ENCODE measurements at places on chromosomes 7 and 10. TPM values are rescaled to one million over a fixed set of nuclear protein-coding genes. Genes with fewer than 3 reads are reported as not detected.

Gene STEAP1B
- total RNA-seq, result 5.9 TPM

Gene INSIG1
- total RNA-seq, result 36.6 TPM

Gene ORC5
- 25.0 TPM for total RNA-seq

Gene GNG11
- total RNA-seq, result 0.38 TPM

Gene TMEM184A
- 43.8 TPM for total RNA-seq

Gene HECW1
- total RNA-seq, result under 0.01 TPM

Gene CPA2
- not detected for total RNA-seq

GRCh38 chr10:2968401-2969058 is 98.8 kb upstream of the PFKP start:
- DNase-seq, result no peak

DNA sequence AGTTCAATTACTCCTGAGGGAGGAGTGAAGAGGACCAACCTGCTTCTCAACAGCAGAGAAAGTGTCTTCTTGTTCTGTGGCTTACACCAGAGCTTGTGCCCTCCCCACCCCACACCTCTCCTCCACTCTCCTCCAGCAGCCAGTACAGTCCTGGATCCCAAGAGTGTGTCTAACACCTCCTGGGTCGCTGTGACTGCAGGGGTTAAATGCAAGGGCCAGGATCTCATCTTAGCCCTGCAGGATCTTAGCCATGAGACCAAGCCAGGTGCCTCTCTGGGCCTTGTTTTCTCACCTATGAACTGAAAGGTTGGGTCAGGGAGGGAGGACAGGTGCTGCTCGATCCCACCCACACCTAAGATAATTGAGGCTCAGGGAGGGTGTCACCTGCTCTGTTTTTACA is 34.5 kb upstream of the MSRB2 start:
- DNase-seq, result no peak

GRCh38 chr10:119494236-119495020 is 48.1 kb downstream of the RGS10 start:
- DNase-seq, result peak; percentile 30

DNA sequence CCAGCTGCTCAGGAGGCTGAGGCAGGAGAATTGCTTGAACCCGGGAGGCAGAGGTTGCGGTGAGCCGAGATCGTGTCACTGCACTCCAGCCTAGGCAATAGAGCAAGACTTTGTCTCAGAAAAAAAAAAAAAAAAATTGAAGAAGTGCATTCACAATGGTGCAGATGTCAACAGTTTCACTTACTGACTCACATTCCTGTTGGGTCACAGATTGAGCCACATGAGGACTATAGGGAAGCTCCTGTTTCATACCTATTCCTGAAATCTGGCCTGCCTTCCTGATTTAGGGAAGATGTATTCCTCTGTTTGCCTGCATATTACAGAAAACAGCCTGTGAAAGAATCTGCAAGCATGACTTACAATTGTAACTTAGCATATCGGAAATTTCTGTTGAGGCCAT is 78.2 kb downstream of the AKR1C4 start:
- peak; percentile 64 for DNase-seq

DNA sequence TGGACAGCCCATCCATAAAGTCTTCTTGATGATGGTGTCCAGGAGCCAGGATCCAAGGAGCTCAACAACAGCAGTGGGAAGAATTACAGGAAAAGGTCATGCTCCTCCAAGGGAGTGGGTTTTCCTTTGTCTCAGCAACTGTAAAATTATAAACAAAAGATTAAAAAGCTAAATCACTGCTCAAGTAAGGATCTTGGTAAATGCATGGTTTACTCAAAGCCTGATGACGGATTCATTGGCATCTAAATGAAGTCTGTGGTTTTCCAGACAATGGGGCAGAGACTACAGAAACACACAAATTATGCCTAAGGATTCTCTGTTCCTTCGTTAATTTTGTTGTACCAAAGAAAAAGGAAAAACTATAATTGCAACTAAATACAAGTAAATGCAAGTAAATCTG is 36.4 kb upstream of the DLX6 start:
- DNase-seq, result no peak

DNA sequence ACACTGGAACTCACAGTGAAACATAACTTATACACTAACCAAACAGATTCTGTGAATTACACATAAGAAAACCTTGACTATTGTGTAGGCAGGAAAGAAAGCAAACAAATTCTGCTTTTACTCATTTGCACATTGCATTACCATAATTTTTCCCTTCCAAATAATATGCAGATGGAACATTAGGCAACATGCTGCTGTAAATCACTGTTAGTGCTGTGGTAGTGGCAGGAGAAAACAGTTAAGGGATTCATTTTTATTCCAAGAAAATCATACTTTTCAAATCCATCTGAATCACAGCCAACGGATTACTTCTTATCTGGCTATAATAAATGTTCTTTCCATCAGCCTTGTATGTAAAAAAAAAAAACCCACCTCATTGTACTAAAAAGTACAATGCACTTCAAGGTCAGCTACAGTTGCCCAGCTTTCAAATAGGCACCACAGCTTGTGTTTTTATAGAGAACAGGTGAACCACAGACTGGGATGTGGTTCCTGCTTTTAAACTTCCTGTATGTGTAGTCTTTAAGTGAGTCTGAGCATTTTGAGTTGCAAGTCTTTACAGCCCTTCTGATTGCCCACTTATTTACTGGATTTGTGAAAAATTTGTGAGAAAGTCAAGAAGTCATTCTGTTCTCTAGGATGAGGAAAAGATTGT is 590.0 kb upstream of the SEMA3D start:
- DNase-seq, result no peak

GRCh38 chr10:95691281-95691680 is 2.4 kb downstream of the TCTN3 start:
- DNase-seq, result no peak

- DNase-seq, result no peak
These were observed 6.2 kb downstream of the ATP6V0E2 start for GRCh38 chr7:149879766-149880637.

DNA sequence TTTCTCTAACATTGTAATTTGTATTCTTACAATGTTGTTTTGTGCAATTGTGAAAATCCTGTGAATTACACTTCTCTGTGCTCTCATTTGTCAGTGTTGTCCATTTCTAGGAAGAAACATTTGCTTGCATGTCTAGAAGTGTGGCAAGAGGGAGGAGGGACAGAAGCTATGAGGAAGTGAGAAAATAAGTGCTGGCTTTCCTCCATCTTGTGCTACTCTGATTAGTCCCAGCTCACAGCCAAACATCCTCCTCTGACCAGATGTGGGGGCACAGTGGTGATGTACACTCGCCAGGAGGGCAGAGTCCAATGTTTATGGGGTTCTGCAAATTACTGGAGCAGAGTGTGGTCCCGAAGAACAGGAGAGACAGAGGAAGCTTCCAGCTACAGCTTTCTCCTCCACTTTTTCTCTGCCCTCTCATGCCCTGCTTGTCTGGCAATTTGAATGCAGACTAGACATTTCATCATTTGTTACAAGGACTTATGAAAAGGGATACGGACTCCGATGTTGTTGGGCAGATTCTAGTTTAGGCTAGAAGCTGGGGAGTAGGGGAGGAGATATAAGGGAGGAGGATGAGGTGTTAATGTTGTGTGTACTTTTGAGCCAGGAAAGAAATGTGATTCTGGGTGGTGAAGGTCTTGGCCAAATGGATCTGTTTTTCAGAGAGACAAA is 131.0 kb upstream of the C1GALT1 start:
- peak; percentile 39 for DNase-seq

GRCh38 chr10:101237982-101238731 is 8.9 kb upstream of the LBX1 start:
- no peak for DNase-seq

DNA sequence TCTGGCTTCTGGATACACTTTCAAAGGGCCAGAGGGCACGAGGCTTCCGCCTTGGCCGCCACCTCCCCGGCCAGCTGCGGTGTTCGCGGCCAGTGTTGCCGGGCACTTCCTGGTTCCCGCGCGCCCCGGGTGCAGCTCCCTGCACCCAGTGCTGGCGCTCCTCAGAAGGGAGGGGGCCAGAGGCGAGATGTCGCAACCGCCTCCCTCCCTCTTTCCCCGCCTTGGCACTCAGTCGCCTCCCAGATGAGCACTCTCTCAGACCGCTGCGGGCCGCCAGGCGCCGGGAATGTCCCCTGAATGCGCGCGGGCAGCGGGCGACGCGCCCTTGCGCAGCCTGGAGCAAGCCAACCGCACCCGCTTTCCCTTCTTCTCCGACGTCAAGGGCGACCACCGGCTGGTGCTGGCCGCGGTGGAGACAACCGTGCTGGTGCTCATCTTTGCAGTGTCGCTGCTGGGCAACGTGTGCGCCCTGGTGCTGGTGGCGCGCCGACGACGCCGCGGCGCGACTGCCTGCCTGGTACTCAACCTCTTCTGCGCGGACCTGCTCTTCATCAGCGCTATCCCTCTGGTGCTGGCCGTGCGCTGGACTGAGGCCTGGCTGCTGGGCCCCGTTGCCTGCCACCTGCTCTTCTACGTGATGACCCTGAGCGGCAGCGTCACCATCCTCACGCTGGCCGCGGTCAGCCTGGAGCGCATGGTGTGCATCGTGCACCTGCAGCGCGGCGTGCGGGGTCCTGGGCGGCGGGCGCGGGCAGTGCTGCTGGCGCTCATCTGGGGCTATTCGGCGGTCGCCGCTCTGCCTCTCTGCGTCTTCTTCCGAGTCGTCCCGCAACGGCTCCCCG is at the start of gene FFAR4:
FFAR4 (plus strand) TSS at position 231 of the 842 bp plus-strand sequence; CDS start at position 287, 56 bp downstream.
- no peak for DNase-seq

DNA sequence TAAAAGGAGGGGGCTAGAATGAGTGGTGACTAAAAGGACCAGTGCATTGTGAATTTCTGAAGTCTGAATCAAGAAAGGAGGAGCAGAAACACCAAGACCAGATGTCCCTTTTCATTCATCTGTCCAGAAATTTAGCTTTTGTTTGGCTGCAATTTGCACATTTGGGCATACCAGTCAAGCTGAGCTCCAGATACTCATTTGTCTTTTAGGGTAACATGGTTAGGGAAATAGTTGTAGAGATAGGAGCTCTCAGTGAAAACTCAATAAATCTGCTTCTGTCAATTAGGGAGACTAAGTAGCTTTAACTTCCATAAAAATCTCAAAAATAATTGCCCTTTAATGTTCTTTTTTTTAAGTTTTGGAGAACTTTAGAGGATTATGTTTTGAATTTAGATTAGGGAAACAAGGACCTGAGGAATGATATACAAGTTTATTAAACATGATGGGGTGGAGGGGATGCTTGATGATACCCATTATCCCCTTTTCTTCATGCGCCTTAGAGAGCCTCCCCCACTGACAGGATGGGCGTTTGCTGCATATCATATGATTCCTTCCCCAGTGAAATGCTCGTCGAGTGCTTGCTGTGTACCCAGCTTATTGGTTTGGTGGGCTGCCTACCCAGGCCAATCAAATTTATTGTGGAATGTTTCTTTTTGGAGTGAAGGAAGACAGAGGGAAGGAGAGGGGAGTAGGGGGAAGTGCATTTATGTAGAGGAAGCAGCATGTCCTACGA is 50.7 kb upstream of the RPA3 start:
- DNase-seq, result no peak

DNA sequence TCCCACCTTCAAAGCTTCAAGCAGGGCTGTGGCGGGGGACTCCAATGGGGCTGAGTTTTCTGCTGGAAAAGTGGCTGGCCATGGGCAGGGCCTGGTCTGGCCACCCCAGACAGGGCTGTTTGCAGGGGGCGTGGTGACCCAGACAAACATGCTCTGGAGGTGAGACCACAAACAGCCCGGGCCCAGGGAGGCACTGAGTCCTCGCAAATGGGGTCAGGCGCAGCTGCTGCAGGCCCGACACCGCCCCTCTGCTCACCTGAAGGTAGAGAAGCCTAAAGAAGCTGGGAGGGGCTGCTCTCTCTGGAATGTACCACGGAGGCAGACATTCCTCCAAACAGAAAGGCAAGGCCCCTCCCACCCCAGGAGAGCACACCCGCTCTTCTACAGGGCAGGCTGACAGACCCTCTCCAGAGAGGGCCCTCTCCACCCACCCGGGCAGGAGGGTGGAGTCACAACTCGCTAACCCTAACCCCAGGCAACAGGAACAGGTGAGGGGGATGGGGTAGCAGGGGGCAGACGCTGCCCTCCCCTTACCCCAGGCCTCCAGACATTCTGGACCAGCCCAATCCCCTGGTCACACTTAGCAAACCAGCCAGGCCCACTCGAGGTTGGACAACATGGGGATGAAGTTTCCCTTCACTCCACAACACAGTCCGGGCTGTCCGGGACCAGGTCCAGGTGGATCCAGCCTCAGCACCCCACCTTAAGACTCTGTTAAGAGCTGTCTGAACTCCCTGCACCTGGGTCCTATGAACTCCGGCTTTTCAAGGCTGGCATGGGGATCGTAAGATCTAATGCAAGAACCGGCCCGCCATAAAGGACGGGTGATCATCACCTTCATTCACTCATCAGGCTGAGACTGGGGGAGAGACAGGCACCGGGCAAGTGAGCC is 32.3 kb downstream of the OAT start:
- DNase-seq, result no peak

- DNase-seq, result no peak
These were observed 258.8 kb downstream of the CELF2 start for GRCh38 chr10:11276449-11276990.

GRCh38 chr7:11161499-11161898 is 187.8 kb downstream of the PHF14 start:
- no peak for DNase-seq
